ENCODE measurements at places on chromosomes 2 and 18.

- DNase-seq = no peak
These were observed 14.9 kb downstream of the PROKR1 start for GRCh38 chr2:68658266-68658665.

- DNase-seq = no peak
These were observed 14.9 kb upstream of the MC5R start for GRCh38 chr18:13809043-13809430.

DNA sequence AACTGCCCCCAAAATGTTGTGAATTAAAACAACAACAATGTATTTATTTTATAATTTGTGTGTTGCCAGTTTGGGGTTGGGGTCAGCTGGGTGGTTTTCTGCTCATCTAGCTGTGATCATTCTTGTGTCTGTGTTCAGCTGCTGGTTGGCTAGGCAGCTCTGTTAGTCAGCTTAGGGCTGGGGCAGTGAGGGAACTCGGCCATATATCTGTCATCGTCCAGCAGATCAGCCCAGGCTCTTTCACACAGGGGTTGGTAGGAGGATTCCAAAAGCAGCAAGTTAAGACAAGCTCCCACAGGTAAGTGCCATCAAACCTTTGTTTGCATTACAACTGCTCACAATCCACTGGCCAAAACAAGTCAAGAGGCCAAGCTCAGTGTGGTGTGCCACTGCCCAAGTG lies 121.5 kb downstream of the LPIN1 start:
- DNase-seq = peak; percentile 3

- DNase-seq = no peak
These were observed 103.6 kb downstream of the KYNU start for GRCh38 chr2:142981069-142981378.

DNA sequence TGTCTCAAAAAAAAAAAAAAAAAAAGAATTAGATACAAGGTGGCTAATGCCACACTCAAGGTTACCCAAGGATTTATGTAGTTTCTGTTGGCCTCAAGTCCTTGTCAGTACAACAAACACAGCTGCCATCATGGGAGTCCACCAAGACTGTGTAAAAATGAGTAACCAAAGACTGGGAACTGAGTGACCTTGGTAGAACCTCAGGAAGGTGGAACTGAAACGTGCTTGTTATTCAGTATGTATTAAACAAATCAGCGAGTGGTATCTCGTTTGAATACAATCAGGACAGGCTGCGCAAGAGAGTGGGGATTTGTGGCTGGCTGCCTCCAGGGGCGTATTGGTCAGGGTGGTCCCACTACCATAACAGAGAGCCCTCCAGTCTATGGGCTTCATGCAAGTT lies 1.6 kb upstream of the SFTPB start:
- no peak for DNase-seq

- no peak for DNase-seq
These were observed 34.4 kb downstream of the ACYP2 start for GRCh38 chr2:54149638-54150441.

DNA sequence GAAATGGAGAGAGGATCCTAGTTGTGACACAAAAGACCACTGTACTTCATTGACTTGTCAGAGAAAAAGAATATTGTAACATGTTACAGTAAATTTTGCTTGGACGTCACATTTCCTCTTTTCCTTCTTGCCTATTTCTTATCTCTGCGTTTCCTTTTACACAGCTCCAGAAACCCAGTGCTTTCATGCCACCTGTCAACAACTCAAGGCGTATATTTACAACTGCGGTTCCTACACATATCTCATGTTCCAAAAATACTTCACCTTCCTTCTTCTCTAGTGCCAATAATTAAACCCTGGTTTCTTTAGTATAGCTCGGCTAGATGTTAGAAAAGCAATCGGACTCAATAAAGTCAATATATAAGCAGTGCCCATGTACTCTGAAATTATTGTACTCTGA lies 911.5 kb upstream of the FSHR start:
- no peak for DNase-seq

GRCh38 chr2:78999406-78999805 lies 26.1 kb upstream of the REG3G start:
- DNase-seq = no peak

- DNase-seq = no peak
These were observed 117.9 kb upstream of the ID2 start for GRCh38 chr2:8563814-8564474.

DNA sequence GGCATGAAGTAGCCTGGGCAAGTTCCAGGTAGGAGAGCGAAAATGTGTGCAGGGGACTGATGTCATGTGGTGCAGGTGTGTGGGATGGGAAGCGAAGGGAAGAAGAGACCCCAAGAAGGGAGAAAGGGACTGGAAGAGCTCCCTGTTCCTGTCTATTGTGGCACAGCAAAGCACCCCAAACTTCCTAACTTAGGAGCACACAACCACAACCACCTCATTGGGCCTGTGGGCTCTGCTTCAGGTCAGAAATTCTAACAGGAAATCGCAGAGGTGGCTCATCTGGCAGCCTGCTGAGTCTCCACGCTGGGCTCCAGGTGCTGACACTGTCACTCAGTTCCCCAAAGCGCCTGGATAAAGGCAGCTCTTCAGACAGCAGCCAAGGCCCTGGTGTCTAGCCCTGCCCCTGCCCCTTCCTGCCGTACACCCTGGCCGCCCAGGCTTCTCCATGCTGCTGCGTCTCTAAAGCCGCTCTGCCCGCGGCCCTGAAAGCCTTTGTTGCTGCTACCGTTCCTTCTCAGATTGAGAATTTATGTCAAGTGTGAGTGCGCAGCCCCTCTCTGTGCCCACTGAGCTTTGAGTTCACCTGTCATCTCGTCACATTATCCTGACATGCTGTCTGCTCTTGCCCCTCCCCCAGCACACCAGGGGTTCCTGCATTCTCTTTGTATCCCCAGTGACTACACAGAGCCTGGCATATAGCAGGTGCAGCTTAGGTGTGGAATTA lies 140.2 kb upstream of the BCL2L11 start:
- DNase-seq = peak; percentile 49

DNA sequence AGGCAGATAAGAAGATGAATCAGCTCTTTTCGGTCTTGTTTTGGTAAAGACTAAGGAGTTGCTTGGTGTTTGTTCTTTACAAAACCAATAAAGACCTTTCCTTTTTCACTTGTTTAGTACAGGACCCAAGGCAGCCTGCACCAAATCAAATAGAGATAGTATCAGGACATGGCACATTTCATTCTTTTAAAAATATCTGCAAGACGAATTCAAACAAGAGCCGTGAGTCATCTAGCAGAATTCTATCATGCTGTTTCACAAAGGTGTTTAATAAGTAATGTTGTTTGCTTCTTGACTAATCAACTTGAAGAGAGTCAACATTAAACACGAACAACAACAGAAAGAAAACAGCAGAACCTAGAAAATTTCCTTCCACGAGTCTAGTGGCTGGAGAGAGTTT lies 102.8 kb upstream of the TTN start:
- no peak for DNase-seq

DNA sequence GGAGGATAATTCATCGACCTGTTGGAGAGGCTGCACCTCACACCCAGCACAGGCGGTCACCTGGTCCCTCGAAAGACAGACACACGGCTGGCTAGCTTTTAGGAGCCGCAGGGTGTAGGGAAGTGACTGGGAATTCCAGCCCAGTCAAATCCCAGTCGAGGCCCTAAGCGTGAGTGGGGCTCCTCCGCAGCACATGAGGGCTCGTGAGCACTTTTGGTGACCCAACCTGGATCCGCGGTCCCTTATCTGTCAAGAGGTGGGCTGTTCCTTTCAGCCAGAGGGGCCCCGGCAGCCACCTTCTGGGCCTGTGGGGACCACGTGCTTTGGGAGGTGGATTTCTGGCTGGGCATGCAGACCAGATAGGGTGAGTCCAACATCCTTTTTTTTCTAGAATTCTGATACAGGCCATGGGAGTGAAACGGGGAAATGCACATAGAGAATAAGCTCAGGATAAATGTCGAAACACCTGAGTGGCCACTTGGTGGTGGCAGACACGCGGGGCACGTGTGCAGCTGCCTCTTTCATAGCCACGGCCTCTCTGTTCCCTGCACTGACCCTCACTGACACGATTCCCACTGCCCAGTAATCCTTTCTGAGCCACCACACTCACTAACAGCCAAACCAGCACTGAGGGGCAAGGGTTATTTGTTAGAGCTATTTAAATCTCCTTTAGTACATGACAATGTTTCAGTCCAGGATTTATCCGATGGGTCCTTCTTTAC lies 148.4 kb upstream of the PXDN start:
- DNase-seq = no peak

- DNase-seq = no peak
These were observed 21.5 kb upstream of the DAW1 start for GRCh38 chr2:227849906-227850305.

DNA sequence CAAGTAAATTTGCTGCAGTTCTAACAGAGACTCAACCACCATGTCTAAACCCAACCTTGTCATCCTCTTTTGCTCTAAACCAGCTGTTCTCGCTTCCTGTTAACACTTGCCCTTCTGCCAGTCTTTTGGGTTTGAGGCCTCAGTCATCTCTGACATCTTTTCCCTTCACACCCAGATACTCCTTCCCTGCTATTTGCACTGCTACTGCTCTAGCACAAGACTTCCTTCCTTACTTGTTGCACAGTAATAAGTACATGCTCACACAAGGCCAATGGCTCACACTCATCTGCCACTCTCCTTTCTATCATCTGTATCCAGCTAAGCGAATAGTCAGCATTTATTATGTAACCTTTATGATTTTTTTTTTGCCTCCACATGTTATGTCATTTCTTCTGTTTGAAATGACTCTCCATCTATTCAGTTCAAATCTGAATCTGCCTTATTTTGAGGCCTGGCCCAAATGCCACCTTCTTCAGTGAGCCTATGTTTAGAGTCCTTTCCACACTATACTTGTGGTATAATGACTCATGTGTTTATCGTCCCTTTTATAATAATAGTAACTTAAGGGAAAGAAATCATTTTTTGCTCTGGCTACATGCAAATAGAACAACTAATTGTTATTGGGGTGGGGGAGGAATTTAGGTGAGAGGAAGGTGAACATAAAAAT lies 22.5 kb upstream of the CDKL4 start:
- DNase-seq = no peak

DNA sequence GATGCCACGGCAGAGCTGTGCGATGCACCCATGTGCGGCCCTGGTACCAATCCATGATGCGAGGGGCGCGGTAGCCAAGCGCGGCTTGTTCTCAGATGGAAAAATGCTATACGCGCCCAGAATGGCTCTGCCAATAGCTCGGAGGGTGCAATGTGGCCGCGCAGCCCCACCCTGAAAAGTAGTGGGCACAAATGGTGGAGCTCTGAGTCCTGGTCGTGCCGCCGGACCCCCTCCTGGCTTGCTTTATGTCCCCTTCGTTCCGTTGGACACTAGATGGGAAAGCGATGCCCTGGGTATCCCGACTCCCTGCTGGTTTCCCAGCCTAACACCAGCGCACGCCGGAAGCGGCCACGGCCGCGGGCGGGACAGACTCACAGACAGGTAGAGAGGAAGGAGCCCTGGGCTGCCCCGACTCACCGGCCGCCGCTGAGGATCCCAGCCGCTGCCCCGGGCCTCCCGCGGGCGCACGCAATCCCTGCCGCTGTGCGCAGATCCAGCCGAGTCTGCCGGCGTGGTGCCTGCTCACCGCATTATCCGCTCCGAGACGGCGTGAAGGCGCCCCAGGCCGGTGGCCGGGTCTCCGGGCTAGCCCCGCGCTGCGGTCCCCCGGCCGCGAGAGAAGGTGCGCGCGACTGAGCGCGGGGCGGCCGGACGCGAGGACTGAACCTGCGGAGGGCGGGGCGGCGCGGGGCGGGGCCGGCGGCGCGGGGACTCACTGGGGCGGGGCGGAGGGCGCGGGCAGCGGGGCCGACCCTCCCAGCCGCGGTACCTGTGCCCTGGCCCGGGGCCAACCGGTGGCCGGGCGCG lies at the start of gene CDC42EP3:
Gene CDC42EP3 (minus strand): TSS at position 634 of the 807 bp plus-strand sequence. CDS start 25,055 bp downstream, outside the sequence.
- peak; percentile 59 for DNase-seq

DNA sequence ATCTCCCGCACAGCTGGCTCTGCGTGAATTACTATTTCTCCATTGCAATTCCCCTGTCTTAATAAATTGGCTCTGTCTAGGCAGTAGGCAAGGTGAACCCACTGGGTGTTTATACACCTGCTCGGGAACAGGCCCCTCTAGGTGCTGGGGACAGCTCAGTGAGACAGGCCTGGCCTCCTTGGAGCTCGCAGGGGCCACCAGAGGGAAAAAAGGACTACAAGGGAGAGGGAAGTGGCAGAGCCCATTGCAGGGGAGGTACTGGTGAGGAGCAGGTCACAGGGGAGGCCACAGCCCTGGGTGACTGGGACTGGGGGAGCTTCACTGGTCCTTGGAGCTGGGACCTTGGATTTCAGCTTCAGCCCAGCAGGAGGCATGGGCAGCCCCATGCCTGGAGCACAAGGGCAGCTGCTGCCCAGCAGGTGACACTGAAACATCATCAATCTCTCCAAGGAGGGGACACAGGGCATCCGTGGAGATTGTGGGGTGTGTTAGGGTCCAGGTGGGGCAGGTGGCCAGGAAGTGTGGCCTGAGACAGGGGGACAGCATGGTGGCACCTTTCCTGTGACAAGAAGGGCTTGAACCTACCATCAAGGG lies 31.2 kb downstream of the NGEF start:
- DNase-seq = no peak

- no peak for DNase-seq
These were observed 301.7 kb downstream of the PAX3 start for GRCh38 chr2:221997100-221997499.

DNA sequence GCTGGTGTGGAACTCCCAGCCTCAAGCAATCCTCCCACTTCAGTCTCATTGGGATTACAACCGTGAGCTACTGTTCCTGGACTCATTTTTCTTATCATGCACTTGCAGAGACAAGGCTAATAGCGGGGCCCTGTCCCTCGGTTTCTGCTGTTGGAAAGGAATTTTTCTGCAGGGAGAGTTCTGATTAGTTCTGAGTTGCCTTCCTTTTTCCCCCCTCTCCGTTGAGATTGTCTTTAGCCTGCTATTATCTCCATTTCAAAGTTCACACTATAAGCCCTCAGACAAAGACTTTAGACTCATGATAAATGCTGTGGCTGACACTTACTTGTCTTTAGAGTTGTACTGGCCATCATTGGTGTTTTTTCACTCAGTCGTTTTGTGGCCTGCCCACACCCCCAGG lies 97.2 kb downstream of the NCOA1 start:
- DNase-seq = no peak

DNA sequence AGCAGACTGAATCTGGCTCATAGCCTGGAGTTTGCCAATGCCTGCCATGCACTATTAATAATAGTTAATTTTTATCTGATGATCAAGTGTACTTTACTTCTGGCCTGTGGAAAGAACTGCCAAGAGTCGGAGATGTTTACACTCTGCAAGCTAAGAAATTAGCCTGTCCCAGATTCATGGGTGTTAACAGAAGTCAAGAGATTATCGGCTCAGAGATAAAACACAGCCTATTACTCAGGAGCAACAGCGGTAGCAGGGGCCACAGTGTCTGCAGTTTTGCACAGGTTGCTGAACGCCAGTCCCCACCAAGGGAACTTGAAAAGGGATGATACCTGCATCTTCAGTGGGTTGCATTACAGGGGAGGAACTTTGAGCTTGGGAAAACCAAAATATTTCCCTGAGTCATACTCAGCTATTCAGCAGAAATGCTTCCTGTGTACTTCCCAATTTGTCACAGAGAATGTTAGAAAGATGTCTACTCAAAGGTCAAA lies 4.3 kb upstream of the ADI1 start:
- no peak for DNase-seq

- no peak for DNase-seq
These were observed 75.3 kb downstream of the SMAD7 start for GRCh38 chr18:48875314-48875941.
